CD4-positive, alpha-beta T cell treated with Interleukin-15 for 4 hours (primary cell): ENCODE measurements at places on chromosomes 2 and 18.

DNA sequence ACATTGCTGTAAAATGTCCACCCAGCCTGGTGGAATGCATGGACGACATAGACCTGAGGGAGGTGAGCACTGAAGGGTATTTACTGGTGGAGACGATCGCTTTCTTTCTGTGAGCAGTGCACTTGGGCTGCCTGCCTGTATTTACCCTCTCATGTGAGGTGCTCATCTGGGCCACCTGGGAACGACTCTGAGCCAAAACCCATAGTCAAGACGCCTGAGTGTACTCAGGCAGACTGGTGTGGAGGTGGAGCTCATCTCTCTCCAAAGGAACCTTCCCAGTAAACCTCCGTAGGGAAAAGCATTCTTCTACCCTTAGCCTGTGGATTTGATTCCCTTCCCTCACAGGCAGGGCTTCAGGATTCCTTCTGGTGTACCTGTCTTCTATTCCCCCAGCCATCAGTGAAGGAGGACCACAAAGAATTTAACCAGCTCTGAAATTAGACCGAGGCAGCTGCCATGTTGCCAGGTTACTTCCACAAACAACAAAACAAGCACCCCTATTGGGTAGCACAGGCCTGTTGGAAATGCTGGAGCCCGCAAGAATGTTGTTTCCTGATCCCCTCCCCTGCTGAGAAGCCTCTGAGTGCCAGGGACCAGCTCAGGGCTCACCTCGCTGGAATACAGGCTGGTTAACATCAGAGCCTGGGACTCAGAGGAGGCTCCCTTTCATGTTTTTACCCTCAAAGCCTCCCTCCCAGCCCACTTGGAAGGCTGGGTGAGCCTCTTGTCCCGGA is 47.5 kb upstream of the TXNDC2 start:
- DNase-seq = no peak

GRCh38 chr2:29329899-29330298 is 214.7 kb downstream of the CLIP4 start:
- no peak for DNase-seq

GRCh38 chr2:148888986-148889385 is 14.0 kb downstream of the KIF5C start:
- no peak for DNase-seq

- no peak for DNase-seq
Measured at GRCh38 chr2:212548455-212548819, 9.8 kb upstream of the ERBB4 start.

DNA sequence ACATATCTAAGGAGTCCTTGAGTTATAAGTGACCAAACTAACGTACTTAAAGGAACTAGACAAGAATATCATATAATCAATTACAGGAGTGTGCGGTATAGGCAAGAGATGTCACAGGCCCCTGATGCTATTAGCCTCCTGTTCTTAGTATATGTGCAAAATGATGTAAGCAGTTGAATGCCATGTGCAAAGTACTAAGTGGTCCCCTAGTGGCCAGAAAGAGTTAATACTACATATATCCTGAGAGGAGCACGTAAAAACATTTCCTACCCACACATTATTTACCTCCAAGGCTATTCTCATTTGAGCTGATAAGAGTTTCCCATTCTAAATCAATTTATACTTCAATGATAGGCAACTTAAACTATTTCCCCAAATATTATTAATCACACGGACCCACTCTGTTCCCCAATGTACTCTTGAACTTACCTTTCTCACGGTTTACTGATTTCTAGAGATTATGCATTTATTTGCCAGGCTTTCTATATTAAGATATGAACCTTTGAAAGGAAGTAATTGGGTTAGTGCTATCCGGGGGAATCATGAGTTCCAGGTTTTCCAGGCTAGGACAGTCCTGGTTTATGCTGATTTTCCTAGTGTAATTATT is 158.0 kb upstream of the KLHL14 start:
- no peak for DNase-seq

- DNase-seq = no peak
Measured at GRCh38 chr2:54076586-54076985, 38.8 kb upstream of the ACYP2 start.

- no peak for DNase-seq
Measured at GRCh38 chr2:55861733-55862132, 61.8 kb downstream of the EFEMP1 start.

DNA sequence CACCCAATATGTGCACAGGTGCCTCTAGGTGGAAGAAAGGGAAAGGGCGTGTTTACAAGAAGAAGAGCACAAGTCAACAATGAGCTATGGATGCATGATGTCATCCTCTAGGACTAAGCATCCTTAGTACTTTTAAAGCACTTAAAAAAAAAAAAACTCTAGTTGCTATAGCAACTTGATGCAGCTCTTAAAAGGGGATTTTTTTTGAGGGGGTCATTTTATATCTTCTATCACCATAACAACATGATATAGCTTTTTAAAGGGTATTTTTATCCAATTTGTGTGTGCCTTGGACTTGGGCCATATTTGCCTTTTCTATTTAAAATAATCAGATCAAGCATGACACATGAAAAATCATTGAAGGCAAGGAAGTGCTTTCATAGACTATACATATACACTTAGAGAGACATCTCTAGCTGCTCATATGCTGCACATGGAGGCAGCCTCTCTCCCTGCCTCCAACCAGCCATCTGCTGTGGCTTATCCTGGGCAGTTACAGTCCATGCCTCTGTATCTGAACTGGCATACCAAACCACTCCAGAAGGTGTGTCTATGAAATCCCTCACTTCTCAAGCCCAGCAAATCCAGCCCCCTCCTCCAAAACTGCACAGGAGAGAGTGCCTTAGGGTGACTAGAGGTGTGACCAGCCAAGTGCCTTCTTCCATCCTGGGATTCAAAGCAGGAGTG is 165.4 kb downstream of the MSH2 start:
- no peak for DNase-seq

- no peak for DNase-seq
Measured at GRCh38 chr2:111196435-111196834, 75.7 kb downstream of the BCL2L11 start.

DNA sequence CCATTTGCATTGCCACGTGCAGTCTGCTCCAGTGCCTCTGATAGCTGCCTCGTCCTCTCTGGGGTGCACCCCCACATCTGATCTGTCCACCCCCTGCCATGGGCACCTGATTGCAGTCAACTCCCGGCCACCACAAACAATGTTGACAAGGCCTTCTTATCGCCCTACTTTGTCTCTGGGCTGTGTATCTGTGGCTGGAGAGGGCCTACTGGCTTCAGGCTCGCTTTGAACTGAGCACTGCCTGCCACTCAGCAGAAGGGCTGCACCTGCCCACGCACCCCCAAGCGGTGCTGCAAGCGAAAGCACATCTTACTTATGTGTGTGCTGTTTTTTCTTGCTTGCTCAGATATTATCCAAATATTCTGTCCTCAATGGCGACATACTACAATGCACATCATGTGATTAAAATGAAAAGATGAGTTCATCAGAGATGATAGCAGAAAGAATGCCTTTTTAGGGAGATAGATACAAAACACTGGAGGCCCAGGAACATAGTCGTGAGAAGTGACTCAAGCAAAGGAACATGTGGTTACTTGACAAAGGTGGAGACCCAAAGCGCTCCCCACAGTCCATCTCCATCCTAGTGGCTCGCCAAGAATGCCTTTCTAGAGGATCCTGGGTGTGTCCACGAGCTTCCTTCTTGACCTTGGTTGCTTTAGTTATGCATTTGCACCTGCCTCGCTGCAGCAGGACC is 28.8 kb downstream of the FBLN7 start:
- no peak for DNase-seq

DNA sequence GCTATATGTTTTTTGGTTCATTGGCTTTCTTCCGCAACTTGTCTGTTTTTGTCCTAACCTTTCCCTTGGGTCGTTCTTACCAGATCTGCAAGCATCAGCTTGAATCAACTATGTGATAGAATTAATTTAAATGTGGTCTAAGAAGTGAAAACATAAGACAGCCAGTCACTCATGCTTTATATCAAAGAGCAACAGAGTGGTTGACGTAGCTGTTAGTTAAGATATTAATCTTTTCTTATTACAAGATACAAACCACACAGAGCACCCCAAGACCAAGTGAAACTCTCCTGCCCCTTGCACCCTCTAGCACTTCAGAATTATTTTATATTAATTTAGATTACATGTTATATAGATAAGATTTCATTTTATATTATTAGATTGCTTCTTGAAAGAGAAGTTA is 15.2 kb downstream of the IL18RAP start:
- DNase-seq = no peak

GRCh38 chr2:105034170-105034569 is 3.7 kb upstream of the MRPS9 start:
- DNase-seq = no peak

DNA sequence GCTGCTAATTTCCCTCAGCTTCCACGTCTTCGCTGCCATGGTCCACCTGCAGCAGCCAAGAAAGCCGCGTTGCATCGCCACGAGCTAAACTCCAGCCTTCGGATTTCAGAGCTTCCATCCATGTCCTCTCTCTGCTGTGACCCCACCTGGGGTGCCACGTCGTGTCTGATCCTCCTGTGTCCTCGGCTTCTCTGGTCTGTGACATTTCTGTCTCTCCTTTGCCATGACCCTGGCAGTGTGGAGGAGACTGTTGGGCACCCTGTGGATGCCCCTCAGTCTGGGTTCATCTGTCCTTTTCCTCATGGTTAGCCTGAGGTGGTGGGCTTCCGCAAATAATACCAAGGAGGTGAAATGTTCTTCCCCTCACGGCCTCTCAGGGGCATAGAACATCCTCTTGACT is 106.8 kb downstream of the RTP5 start:
- DNase-seq = no peak

GRCh38 chr2:218776488-218776887 is 5.5 kb upstream of the CYP27A1 start:
- no peak for DNase-seq

GRCh38 chr2:145483854-145484253 is 963.9 kb upstream of the ZEB2 start:
- no peak for DNase-seq

DNA sequence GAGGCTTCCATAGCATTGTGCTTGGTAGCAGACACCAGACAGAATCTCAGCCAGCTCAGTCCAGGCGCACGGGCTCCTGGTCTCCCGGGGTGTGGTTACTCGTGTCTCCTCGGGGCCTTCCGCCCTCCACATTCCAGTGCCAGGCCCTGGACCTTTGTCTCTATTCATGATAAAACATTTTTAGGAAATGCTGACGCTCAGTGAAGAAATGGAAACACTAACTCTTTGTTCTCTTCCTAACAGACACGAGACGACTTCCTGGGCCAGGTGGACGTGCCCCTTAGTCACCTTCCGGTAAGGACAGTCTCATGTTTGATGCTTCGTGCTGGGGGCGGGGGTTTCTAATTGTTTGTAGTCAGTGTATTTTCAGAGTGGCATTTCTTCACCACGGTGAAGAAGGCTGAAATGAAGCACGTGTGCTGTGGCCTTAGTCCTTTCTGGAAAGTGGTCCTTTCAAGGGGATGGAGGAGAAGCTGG is 271.8 kb downstream of the NEDD4L start:
- DNase-seq = no peak

- DNase-seq = peak; percentile 37
Measured at GRCh38 chr18:2846636-2847316, at the start of gene EMILIN2. EMILIN2 (plus strand) TSS chr18:2847006; CDS start chr18:2847189, 183 bp downstream.

DNA sequence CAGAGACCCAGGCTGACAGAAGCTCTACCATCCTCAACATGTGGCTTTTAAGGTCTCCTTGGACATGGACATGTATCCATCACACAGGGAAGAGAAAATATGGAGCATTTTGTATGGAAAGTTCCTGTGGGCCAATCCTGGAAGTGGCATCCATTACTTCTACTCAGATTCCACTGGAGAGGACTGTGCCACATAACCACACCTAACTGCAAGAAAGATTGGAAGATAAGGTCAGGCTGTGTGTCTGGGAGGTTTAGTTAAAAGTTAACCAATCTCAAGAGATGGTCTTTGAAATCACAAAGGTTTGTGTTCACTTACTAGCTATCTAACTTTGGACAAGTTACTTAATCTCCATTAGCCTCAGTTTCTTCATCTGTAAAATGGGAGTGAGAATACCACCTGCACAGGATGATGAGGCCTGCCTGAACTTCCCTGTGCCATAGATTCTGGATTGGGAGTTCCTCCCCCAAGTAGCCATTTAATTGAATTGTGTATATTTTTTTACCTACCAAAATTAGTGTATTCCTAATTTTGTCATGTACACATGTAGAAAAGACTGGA is 3.9 kb upstream of the ABCB11 start:
- no peak for DNase-seq

GRCh38 chr2:203648273-203648672 is 58.2 kb upstream of the CD28 start:
- no peak for DNase-seq

DNA sequence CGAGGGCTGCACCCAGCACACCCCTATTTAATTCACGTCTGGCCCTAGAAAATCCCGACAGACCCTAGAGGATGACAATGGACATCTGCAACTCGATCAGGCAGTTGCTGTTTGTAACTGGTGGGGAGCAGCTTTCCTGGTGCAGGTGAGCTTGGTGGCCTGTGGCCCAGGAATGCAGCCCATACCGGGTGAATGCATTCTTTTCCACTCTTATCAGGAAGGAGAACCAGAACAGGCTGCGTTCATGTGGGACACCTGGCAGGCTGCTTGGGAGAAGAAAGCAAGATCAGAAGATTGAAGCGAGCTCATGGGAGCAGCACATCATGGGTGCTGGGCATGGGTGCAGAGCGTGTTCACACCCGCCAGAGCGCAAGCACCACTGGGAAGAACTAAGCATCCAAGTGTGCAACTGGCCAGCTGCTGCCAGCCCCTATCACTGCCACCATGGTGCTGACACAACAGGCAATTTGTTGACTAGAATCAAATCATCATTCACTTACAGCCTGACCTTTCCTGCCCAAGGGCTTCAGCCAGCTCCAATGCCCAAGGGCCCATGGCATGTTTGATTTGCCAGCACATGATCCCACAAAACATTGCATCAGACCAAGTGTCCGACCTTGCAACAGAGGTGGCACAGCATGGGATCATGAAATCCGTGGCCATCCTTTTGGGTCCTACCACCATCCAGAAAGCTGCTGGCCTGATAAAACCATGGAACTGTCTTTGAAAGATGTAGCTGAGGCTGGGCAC is 241.7 kb upstream of the ID2 start:
- DNase-seq = no peak

DNA sequence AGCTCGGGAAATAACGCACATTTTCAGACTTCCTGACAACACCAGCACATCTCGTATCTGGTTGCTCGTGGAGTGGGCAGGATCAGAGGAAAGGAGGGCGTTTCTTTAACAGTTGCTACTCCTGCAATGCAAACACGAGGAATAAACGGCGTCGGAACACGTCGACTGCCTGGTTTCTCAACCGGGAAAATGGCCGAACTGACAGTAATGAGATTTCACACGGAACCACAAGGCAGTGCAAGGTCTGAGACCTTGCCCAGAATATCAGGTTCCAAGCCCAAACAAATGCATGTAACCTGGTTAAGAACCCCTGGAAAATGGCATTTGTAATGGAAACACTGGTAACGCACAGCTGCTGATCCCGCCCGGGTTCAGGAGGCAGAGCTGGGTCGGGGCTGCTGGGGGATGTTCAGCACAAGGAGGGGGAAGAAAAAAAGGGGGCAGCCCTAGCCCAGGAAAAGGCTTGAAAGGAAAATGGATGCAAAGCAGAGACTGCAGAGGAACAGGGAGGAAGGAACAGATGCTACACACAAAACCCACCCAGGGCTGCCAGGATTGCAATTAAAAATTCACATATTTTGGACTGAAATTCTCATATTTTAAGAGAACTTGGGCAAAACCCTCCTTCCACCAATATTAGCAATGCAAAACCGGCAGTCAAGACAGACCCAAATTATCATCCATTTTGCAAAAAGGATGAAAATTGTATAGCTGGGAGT is 61.6 kb upstream of the KLHL29 start:
- no peak for DNase-seq
